ENCODE measurements at places on chromosomes 7 and 10.

DNA sequence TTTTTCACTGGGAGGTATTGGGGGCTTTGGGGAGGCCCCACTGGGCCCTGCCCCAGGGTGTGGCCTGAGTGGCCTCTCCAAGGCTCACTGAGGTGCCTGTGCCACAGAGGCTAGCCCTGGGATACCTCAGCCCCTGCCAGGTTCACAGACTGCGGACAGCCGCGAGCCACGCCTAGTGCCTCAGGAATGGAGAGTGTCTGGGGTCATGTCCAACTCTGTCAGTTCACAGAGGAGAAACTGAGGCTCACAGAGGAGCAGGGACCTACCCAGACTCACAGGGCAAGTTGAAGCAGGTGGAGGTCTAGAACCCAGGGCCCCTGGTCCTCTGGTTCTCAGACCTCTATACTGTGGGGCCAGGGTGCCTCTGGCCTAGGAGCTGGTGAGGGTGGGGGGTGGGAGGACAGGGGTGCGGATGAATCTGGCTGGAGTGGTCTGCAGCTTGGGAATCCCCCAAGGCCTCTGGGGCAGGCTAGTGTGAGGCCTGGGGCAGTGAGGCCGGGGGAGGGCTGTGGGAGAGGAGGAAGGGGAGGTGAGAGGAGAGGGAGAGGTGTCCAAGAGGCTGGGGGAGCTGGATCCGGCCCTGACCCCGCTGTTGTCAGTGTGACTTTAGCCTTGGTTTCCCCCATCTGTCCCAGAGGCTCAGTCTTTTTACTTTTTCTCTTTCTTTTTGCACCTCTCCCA, 20.0 kb downstream of the NEURL1 start:
- DNase-seq: no peak

DNA sequence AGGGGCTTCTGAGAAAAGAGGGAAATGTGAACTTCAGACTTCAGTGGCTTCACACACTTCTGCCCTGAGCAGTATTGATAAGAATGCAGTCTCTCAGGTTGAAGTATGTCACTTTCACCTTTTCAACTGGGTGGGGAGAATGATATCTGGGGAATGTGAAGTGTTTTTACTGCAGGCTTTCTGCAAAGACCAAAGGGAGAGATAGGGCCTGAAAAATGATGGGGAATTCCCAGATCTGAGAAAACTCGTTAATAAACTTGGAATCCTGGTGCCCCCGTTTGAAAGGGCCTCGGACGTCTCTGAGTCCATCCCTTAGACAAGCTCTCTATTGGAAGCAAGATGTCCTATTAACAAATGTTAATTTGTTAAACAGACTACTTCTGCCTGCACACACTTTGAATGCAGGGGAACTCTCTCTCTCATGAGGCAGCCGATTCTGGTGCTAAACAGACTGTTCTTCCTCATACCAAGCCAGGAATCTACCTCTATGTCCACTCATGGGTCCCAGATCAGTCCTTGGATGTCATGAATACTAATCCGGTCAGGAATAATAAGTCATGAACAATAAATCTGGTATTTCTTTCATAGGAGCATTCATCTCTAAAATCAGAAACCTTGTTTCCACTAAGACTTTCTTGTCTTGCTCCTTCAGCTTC, 193.6 kb downstream of the JCAD start:
- DNase-seq: peak; percentile 74

DNA sequence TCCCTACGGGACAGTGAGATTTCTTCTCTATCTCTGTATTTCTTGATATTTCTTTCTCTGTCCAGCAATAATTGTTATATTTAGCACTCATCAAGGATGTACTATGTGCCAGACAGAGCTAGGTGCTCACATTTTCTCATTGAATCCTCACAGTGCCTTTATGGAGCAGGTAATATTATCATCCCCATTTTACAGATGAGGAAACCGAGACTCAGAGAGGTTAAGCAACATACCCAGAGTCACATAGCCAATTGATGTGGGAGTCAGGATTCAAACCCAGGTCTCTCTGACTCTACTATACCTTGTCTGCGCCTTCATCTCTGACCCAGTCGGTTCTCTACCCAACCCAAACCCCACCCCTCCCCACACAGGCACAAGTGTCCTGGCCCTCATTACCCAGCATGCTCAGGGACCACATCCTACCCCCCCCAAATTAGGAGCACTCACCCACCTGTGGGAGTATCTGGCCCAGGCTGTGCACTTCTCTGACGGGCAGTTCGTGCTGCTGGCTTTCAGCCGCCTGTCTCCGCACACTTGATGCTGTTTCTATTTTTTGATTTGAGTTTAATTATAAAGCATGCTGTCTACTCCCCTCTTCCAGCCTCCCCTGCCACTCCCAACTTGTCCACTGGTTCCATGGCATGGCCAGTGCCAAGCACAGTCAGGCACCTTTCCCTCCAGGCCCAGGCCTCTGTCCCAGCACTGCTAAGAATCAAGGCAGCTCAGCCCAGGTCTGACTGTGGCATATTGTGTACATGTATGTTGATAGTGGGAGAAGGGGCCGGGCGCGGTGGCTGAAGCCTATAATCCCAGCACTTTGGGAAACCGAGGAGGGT, 9.8 kb upstream of the SAMD8 start:
- DNase-seq: no peak

DNA sequence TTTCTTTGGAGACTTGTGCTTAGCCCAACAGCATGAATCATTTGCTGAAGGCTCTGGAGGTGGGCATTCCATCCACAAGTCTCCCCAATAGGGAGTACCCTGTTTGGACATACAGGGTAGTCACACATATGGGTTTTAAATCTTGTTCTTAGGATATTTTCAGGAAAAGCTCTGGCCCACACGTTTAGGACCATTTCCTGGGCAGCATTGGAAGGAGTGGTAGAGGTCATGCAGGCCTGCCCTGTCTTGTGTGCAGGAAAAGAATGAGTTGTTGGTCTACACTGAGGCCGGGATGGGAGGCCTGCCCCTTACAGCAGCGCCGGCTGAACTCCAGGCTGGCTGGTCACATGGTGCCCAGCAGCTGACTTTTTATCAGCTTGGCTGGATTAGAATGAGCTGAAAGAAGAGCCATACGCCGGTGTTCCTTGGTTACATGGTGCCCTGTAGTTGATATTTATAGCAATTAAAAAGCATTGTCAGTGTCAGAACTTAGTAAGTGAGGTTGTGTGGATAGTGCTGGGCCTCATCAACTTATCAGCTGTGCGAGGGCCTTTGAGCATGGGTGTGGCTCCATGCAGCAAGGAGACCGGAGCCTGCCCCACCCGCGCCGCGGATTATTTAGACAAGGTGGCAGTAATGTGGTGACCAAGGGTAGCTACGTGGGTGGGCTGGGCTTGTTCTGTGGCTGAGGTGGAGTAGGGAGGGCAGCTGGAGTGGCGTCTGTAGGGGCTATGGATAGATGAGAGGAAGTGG, 28.6 kb downstream of the OGDH start:
- peak; percentile 40 for DNase-seq

- DNase-seq: peak; percentile 99
Measured at GRCh38 chr7:122143751-122144711, at the start of gene AASS. AASS (minus strand) TSS chr7:122144249; CDS start chr7:122133726, 10,523 bp downstream.

DNA sequence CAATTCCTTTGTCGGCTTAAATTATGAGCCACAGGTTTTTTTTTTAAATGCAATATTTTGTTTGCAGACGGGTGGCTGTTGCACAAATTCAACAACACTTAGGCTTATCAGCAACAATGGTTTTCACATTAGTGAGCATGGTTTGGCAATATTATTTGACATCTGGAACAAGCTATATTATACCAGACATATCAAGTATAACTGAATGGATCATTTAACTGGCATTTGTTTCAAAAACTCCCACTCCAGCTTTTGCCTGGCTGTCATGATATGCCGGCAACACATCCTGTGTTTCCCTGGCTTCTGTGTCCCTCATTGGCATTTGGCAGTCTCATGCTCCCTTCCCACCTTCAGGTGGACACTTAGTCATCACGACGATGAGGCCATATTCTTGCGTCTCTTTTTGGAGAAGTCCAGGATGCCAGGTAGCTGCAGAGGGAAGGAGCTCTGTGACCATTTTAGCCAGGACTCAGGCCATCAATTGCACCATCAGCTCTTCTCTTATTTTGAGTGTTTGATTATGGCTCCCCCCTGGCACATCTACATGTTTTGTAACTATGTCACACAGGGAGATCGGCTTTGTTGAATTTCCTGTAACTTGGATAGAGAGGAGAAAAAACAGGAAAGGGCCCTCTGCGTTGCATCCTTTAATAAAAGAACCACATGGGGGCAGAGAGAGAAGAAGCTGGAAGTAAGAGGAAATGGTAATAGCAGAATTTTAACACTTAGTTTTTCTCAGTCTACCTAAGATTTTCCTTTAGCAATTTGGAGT, 413.9 kb downstream of the LRMDA start:
- DNase-seq: no peak

DNA sequence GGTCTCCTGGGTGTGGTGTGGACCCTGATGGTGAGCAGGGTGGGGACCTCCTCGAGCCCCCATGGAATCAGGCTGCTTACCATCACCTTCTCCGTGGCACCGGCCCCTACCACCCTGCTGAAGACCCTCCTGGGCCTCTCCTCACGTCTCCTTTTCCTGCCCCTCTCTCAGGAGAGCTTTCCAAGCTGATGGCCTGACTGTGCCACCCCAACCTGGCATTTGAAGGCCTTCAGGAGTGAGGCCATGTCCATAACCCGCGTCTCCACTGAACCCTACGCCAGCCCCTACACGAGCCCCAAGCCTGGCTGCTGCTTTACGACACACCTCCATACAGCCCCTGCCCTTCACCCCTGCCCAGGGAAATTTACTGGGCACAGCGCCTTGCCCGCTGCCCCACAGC, 55.4 kb downstream of the ZRANB1 start:
- no peak for DNase-seq

DNA sequence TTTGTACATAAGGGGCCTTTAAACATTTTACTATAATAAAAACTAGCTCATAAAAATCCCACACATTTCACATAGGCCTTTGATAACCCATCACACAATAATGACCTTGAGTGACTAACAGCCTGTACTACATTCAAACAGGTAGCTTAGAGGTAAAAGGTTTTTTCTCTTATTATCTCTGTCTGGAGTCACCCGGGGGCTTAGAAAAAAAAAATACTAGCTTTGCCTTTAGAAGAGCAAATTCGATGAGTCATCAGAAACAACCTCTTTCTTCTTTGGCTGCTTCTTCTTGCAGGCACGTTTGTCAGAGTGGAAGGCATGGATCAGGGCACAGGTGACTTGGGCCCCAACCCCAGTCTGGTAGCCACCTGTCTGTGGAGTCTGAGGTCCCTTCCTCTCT, 43.4 kb upstream of the ADO start:
- DNase-seq: no peak

DNA sequence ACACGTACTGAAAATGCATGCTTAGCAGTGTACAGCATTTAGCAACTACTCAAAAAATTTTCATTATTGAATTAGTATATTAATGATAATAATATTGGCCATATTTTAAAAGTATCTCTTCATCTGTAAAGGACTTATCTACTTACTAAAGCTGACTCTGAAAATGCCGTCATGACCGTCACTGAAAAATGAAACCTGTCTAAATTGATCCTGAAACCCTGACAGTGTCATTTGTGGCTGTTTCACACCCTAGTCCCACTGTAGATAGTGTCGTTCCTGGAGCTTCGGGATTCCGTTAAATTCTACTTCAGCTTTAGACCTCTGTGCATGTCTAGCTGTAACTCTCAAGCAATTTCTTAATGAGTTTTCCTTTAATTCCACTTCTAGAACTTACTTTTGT, 35.8 kb upstream of the EZH2 start:
- DNase-seq: no peak

DNA sequence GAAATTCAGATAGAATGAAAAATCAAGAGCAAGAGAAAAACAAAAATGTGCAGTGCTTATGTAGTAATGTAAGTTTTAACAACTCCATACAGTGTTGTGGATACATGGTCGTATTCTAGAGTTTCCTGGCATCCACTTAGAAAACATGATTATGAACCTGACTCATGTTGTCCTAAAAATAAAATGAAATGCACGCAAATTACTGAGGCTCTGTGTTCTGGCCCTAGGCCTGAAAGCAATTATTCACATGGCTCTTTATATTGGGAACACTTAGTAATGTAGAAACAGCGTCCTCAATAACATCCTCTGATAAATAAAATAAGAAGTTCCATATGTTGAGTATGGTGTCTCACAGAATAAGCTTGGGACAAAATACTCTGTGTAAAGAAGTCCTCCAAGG, 200.2 kb upstream of the SEMA3E start:
- DNase-seq: no peak

GRCh38 chr10:70435241-70436085, 6.0 kb downstream of the NODAL start:
- DNase-seq: no peak

- no peak for DNase-seq
Measured at GRCh38 chr7:22814261-22815208, 8.1 kb downstream of the TOMM7 start.
